ENCODE measurements at places on chromosomes 2 and 18.

DNA sequence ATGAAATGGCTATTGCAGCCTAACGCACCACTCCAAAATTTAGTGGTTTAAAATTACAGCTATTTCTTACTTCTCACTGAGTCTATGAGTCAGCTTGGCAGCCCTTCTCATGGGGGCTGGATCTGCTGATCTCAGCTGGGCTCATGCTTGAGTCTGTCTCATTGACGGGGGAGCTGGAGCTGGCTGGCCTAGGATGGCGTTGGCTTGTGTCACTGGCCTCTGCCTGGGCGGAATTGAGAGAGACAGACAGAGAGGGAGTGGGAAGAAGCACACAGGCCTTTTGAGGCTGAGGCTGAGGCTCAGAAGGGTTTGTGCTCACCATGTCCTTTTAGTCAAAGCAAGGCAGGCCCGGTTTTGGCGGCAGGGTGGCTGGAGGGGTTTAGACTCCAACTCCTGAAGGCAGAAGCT is 412.1 kb upstream of the MYT1L start:
- DNase-seq: no peak

DNA sequence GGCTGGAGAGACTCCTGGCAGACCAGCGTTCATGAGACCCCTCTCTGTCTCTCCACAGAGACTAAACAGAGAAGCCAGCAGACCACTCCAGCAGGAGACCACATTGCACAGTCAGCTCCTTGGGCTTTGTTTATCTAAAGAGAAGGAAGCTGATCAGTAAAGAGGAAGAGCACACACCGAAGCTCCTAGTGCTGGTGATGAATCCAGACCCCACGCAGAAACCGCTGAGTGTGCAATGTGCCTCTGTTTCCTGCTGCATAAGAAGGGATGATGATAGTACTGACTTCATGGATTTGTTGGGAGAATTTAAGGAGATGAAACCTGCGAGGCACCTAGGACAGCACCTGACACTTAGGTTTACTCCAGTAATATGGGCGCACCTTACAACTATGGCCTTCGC is 544.1 kb upstream of the ID2 start:
- no peak for DNase-seq

DNA sequence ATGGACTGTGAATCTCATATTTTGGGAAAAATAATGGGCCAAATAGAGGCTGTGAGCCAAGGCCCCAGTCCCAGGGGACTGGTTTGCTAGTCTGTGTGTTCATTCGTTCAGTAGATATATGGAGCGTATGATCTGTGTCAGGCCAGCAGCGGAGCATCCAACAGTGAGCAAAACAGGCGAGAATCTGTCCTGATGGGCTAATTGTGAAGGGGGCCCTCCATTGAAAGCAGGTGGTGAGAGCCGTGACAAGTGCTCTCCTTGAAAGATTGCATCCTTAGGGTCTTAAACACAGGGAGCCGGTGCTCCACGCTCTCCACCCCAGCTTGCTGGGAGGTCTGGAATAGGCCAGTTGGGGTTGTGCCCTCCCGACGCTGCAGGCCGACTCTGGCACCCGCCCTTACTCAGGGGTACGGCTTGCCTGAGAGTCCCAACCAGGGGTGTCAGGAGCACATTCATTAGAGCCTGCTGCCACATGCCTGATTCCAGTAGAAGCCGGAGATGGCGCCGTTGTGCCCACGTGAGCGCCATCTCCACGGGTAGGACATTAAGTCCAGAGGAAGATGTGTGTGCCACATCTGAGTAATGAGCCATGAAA is 213.3 kb downstream of the SH3RF3 start:
- no peak for DNase-seq

DNA sequence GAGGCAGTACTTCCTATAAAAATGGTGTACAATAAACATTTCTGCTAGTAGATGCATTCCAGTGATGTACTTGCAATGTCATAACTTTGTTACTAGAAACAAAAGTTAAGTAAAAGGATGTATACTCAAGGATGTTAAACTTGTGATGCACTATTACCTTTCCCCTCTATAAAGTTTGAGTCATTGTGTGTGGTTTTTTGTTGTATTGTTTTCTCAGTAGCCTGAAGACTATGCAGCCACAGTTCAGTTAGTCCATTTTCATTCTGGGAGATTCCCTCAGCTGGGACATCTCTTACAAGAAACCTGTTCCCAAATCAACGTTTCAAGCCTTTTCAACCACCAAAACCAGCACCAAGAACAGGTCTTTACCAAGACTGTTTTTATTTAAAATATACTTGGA is 5.6 kb downstream of the ATP5MC3 start:
- no peak for DNase-seq

DNA sequence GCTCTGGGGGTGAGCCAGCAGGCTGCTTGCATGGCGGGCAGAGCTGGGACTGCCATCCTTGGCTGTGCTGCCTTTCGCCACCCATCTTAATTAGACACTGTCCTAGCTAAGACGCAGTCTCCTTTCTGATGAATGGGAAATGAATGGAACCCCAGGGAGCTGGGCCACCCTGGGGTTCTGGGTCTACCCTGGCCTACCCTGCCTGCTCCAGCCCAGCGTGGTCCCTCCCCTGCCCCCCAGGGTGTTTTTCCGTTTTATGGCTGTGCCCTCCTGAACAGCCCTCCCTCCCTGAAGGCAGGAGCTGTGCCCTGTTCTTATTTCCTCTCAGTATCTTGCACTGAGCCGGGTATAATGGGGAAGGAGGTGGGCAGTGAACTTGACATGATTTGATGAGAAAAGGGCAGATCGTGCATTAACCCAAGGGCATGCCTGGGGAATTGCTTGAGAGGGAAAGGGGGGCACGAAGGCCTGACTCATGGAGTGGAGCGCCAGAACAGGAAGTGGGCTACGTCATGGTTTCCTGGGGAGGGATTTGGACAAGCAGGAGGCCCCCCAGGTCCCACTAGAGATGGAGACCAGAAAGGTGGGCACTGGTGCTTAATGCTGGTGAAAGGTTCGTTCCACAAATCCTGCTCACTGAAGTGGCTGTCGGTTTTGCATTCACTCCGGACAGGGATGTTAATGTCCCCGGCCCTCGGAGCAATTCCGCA is 165.0 kb downstream of the KLHL29 start:
- DNase-seq: no peak

GRCh38 chr2:239944694-239945551 is 80.2 kb downstream of the NDUFA10 start:
- DNase-seq: no peak

DNA sequence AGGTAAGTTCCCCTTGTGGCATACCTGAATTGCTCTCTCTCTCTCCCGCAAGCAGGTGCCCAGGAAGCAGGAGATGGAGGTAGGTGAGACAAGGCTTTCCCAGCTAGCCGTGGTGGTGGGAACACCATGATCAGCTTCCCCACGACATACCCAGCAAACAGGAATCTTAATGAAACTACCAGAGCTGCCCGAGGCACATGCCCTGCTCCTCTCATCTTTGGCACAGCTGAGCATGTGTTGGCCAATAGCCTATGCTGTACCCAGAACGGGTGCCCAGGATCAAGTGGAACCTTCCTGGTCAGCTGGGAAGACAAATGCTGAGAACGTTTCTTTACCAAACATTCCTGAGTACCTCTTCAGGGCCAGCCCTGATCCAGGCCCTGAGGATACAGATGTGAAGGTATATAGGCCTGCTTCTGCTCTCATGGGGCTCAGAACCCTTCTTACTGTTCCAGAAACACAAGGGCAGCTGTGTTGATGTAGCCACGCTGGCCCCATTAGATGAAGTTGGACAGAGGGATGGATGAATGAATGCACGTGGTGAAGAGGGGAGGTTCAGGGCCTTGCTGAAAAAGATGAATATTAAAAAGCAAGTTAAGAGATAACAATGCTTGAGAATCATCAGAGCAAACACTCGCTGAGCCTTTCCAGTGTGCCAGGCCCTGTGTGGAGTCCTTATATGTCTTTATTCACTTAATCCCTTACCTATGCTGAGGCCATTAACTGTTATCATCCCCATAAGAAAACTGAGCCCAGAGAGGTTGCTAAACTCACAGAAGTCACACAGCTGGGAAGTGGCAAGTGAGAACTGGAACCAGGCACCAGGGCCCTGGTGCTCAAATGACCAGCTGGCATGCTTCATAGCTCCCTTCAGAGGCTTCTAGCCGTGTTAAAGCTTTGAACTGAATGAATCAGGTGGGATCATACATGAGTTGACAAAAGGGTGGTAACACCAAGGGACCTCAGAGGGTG is 68.8 kb upstream of the TMEM247 start:
- no peak for DNase-seq

DNA sequence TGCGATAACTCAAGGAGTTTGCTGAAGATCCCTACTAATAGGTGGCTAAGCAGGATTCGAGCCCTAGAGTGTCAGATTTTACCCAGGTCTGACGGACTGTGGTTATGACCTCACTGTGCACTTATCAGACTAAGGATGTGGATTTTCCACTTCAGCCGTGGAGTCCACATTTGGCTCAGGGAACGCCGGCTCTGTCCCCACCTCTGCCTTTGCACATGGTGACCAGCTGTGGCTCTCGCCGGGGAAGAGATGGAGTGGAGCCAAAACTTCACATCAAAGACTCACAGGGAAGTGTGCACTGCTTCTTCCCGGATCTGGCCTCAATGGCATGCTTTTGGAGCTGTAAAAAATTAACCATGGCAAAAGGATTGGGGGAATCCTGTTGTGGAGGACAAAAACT is 249.3 kb upstream of the APCDD1 start:
- DNase-seq: no peak

- no peak for DNase-seq
Observed at GRCh38 chr2:177328056-177328455, 63.5 kb upstream of the NFE2L2 start.

- no peak for DNase-seq
Observed at GRCh38 chr2:182447863-182448262, 21.0 kb upstream of the PDE1A start.

GRCh38 chr2:215626812-215627281 is 191.0 kb upstream of the FN1 start:
- no peak for DNase-seq

DNA sequence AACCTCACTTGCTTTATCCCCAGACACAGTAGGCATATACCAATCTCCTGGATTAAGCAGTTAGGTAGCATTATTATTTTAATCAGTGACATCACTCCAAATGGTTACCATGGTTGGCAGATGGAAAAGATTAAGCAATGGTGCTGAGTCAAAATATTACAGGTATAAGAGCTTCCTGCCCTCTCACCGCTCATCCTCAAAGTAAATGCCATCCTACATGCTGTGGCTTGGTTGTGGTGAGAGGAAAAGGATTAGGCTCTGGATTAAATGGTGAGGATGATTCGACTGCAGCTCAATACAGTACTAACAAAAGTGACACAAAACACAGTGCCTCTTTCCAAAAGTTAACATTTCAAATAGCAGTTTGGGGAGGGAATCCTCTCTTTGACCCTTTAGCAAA is 108.9 kb upstream of the ACAA2 start:
- DNase-seq: no peak

DNA sequence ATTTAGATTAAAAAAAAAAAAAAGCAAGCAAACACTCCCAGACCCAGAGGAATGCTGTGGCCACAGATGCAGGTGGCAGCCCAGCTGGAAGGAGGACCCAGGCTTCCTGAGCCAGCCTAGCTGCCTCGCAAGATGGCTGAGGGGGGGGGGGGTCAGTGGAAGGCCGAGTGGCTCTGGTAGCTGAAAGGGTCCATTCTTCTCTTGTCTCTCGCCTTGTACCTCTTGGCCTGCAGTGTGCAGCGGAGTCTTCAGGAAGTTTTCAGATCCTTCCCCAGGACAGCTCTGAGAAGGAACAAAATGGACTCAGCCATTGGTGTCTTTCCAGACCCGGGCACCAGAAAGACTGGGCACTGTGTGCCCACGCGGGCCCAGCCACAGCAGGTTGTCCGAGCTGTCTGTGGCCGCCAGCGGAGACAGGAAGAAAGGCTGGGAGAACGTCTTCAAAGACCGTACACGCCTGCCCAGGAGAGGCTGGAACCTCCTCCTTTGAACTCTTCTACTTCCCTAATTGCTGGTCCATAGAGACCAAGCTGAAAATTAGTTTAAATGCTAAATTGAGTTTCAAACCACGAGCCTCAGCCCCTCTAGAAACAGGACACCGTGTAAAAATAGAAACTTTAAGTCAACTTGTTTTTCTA is 21.3 kb downstream of the APCDD1 start:
- no peak for DNase-seq

DNA sequence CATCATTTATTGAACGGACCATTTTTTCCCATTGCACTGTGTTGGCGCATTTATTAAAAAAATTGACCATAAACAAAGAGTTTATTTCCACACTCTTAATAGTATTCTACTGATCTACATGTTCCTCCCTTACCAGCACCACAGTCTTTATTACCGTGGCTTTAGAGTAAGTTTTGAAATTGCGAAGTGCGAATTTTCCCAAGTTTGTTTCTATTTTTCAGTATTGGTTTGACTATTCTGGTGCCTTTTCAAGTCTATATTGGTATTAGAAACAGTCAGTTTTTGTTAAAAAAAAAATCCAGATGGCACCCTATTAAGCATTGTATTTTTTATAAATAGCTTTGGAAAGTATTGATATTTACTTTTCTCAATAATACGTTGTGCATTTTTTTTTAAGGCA is 795.1 kb upstream of the HS6ST1 start:
- no peak for DNase-seq

- no peak for DNase-seq
Observed at GRCh38 chr2:207112383-207112782, 53.4 kb downstream of the KLF7 start.

GRCh38 chr18:57901825-57902589 is 98.9 kb upstream of the ATP8B1 start:
- DNase-seq: no peak

DNA sequence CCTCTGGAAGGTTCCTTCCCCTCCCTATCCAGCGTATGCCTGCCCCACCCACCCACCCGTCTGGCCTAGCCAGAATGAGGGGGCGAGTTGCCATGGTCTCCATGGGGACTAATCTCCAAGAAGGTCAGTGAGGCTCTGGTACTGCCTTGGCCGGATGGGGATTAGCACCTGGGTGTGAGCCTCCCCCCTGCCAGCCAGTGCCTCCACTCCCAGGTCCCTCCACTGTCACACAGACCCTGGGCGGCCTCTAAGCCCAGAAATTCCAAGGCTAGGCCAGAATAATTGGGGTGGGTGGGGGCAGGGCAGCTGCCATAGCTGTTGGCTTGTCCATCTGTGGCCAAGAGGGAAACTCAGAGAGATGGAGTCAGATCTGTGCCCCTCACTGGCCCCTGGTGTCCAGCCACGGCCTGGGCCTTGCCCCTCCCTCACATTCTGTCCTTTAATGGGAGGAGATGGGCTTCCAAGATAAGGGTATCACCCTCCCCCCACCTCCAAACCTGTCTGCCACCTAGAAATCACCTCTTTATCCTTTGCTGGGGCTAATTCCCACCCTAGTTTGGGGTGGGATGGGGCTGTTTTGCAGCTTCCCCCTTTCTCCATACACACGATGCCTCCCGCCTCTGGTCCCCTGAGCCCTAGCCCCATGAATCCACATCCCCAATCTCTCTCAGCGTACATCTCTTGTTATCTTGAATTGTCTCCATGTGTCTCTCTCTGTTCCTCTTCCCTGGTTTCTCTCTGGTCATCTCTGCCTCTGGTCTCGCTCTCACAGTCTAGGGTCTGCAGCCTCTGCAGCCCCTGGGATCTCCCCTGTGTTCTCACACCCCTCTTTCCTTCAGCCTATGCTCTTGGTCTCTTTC is 6.0 kb upstream of the CRYBA2 start:
- no peak for DNase-seq

Measured in activated CD8-positive, alpha-beta memory T cell treated with anti-CD3 and anti-CD28 coated beads for 1 hour (primary cell).